ENCODE measurements at places on chromosomes 6 and 20.

DNA sequence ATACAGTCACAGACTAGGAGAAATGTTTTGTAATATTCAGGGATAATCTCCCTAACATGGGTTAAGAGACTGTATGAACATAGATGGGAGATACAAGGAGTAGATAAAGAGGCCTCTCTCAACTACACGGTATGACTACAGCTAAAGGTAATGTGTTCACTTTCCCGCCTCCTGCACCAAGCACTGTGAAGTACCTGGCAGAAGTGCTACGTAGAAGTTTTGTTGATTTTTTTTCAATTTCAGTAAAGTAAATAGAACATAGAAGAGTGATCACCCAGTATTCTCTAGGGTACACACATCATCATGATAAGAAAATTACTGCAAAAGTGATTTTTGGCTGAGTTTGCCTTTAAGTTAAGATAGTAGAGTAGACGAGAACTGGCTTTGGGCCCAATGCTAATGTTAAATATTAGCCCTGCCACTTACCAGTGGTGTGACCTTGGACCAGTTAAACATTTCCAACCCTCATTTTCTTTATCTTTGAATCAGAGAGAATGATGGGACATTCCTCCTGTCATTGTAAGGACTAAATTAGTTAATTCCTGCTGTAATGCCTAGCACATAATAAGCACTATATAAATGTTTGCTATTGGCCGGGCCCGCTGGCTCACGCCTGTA is 183.6 kb downstream of the COL9A1 start:
- DNase-seq: no peak

- no peak for DNase-seq
These were observed 9.3 kb upstream of the KCNK15 start for GRCh38 chr20:44736170-44737021.

- DNase-seq: no peak
These were observed 71.9 kb upstream of the POPDC3 start for GRCh38 chr6:105251689-105252088.

- no peak for DNase-seq
These were observed 18.4 kb downstream of the RHAG start for GRCh38 chr6:49618257-49618656.

DNA sequence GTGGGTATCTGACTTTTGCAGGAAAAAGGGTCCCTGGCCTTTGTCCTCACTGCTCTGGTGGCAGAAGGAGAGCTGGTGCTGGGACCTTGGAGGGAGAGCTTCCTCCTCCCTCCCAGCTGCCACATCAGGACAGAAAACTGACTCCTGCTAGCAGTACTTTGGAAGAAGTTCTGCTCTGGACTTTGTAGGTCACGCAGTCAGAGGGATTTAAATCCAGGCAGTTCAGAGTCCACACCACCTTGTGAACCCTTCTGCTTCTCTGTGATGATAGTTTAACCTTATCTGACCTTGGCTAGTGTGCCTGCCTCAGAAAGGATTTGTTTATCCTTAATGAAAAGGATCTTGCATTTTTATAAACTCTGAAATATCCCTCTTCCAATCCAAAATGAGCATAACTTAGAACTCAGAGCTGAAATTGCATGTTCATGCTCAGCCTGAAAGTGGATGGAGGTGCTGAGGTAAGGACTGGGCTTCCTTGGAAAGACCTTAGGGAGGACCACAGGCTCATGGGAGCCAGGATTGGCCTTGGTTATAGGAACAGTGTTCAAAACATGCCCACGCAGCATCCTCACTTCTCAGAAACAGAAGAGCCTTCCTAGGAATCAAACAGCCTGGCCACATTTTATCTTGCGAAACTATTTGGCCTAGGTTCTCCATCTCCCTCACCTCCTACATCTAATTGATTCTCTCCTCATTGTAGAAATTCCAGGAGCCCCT is 123.9 kb upstream of the SASH1 start:
- no peak for DNase-seq

All from stimulated activated CD8-positive, alpha-beta memory T cell treated with anti-CD3 and anti-CD28 coated beads, Interleukin-4, amount 100 ng/mL, for 48 hours (primary cell).